ENCODE measurements at places on chromosomes 13 and 19. TPM values are rescaled to one million over a fixed set of nuclear protein-coding genes. Genes with fewer than 3 reads are reported as not detected.

DNA sequence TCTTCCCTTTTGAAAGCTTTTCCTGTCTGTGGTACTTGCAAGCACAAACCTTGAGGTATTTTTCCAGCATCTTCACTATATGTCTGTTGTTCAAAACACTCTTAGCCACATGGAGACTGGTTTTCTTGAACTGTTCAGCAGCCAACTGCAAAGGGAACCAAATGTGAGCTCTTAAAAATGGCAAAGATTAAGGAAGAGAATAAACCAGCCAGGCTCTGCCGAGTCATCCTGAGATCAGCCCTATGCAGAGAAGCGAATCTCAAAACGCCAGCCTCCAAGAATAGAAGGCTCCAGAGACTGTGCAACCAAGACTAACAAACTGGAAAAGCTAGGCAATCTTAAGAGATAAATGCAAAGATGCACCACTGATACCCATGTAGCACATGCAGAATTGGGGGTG, 20.7 kb downstream of the AKAP8 start:
- DNase-seq, result no peak

TTC9B gene
- not detected for total RNA-seq

DNA sequence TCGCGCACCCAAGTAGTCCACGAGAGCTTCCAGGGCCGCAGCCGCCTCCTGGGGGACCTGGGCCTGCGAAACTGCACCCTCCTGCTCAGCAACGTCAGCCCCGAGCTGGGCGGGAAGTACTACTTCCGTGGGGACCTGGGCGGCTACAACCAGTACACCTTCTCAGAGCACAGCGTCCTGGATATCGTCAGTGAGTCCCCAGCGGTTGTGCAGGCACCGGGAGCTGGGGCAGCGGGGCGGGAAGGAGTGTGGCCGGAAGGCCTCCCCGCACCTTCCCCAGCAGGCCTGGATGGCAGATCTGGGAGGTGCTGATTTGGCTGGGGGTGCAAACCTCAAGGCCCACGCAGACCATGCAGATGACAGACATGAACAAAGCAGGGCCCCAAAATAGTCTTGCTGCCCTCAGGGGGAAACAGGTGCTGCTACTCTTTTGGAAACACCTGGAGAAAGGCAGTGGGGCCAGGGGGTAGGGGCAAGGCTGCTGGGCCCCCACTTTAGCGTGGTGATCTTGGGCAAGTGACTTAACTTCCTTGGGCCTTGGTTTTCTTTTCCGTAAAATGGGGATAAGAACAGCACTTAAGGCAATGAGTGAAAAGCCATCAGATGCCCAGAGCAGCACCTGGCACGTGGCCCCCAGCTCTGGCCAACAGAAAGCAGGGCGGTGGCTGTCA, 4.0 kb downstream of the MAG start:
- no peak for DNase-seq

GRCh38 chr19:42191855-42192254, 25.6 kb downstream of the DEDD2 start:
- DNase-seq, result no peak

NUMBL gene
- total RNA-seq, result 10.8 TPM

GRCh38 chr19:18733196-18733647, 49.7 kb downstream of the CRTC1 start:
- DNase-seq, result no peak

GRCh38 chr13:104996022-104996421, 1539.4 kb downstream of the EFNB2 start:
- DNase-seq, result no peak

DNA sequence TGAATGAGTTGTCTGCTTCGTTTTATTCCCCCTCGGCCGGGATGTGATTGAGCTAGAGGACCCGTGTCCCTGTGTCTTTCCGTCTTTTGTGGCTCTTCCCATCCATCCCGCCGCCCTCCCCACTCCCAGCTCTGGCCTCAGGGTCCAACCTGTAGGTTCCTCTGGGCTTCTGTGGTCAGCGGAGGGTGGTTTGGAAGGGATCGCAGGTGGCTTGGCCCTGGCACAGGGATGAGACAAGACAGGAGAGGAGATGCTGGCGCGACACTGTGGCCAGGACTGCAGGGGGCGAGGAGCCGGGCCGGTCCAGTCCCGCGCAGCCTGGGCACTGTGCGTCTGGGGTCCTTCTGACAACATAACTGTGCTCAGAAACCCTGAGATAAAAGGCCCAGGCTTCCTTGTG, 2.0 kb downstream of the EVI5L start:
- no peak for DNase-seq

- DNase-seq, result no peak
Measured at GRCh38 chr13:53285896-53286430, 257.4 kb downstream of the OLFM4 start.

- no peak for DNase-seq
Measured at GRCh38 chr13:109717686-109718085, 68.7 kb downstream of the IRS2 start.

- no peak for DNase-seq
Measured at GRCh38 chr13:50390503-50391248, 375.4 kb downstream of the KCNRG start.

- no peak for DNase-seq
Measured at GRCh38 chr13:98234348-98234747, 57.3 kb upstream of the RNF113B start.

ZNF460 gene
- total RNA-seq, result 42.3 TPM

- DNase-seq, result no peak
Measured at GRCh38 chr19:3084943-3085342, 9.2 kb upstream of the GNA11 start.

DNA sequence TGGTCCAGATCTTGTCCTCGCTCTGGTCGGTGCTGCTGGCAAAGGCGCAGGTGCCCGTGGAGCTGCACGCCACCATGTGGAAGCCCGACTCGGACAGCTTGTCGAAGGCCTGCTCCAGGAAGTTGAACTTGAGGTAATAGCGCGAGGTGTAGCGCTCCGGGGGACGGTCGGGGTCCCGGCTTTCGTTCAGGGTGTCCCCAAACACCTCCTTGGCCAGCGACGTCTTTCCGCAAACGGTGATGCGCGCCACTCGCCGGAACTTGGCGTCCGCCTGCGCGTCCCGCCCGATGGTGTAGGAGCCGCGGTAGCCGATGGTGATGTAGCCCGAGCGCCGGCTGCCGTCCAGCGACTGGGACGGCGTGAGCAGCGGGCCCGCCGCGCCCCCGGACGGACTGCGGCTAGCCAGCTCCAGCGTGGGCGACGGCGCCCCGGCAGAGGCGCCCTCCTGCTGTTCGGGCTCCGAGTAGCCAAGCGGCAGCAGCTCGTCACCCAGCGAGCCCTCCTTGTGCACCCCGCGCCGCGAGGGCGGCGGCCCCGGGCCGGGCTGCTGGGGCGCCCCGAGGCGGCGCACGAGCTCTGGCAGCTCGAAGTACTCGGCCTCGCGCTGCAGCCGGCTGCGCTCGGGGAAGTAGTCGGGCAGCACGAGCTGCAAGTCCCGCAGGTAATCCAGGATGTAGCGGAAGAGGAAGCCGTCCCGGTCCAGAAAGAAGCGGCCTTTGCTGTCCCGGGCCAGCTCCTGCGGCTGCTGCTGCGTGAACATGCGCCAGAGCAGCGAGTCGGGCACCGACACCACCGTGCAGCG, 801 bp downstream of the KCTD12 start:
- DNase-seq, result peak; percentile 31

GRCh38 chr13:84655677-84656076, 773.4 kb upstream of the SLITRK1 start:
- DNase-seq, result no peak

GRCh38 chr13:42597505-42597904, 23.6 kb downstream of the TNFSF11 start:
- no peak for DNase-seq

DNA sequence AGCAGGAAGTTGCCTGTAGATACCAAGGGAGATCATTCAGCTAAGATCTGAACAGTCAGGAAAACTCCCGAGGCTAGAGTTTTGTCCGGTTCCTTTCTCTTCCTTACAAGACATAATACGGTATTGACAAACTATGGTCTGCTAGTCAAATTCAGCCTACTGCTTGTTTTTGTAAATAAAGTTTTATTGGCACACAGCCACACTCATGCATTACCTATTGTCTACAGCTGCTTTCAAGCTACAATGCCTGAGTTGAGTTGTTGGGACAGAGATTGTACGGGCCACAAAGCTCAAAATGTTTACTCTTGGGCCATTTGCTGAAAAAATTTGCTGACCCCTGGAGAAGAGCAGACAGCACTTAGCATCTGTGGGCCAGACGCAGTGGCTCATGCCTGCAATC, 2.5 kb downstream of the SLC1A6 start:
- DNase-seq, result no peak

- no peak for DNase-seq
Measured at GRCh38 chr19:8194528-8195267, 14.5 kb upstream of the CERS4 start.

- no peak for DNase-seq
Measured at GRCh38 chr13:57123681-57124080, 17.0 kb upstream of the PRR20A start.

ELAVL3 gene
- not detected for total RNA-seq

OR10H1 gene
- total RNA-seq, result not detected

WTIP gene
- 8.2 TPM for total RNA-seq

DNA sequence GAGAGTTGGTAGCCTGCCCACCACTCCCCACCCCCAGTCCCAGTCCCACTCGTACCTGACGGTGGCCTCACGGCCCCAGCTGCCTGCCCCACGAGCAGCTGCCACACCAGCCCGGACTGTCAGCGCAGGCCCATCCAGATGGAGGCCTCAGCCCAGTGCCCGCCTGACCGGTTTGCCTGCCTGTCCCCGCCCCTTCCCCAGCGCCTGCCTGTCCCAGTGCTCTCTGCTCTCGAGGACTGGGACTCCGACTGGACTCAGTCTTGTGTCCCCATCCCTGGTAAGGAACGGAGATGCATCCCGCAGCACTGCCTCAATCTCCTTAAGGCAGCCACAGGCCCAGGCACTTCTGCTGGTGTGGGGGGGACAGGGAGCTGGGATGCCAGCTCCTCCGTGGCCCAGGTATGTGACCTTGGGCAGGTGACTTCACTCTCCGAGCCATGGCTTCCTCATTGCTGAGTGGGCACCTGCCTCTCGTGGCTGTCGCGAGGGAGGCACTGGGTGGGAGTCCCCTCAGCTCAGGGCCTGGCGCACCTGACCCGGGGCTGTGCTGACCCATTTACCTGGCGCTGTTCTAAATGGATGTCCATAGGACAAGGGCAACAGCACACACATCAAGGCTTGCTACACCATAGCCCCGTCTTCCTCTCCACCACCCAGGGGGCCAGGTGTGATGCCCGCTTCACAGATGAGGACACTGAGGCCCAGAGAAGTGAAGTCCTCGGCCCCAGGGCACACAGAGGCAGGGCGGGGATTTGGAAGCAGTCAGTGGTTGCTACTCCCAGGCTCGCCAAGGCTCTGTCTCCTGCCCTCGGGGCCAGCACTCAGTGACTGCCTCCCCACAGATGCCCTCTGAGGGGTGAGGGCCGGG, at the start of gene NKPD1:
Gene NKPD1, minus strand, starts transcription at position 113 of the 868 bp plus-strand sequence. CDS start 832 bp downstream, outside the sequence.
- no peak for DNase-seq

DNA sequence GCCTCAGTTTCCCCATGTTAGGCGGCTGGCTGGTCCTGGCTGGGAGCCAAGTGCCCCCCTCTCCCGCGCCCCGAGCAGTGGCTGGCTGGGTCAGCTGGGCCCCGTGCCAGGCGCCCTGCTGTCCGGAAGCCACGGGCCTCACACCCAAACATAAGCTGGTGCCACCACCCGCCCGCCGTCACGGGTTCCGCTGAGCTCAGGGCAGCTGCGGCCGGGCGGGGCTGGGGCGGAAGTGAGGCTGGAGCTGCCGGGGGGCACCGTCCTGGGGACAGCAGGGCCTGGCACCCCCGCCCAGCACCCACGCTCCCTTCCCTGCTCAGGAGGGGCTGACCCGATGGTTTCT, 19.3 kb downstream of the HCN2 start:
- no peak for DNase-seq

DNA sequence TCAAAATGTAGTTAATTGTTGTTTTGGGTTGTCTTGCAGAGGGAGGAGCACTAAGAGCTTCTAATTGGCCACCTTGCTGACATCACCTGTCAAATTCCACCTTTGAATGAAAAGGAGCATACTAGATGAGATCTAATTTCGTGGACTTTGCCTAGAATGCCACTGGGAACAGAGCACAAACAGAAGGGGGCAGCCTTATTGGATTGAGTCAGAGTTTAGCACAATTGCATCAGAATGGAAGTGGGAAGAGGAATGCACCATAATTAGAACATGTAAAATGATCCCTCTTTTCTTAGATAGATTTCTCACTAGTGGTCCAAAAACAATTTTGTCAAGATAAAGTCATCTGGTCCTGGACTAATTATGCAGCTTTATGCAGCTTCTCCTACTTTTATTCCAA, 1552.2 kb downstream of the PCDH9 start:
- DNase-seq, result peak; percentile 1

DNA sequence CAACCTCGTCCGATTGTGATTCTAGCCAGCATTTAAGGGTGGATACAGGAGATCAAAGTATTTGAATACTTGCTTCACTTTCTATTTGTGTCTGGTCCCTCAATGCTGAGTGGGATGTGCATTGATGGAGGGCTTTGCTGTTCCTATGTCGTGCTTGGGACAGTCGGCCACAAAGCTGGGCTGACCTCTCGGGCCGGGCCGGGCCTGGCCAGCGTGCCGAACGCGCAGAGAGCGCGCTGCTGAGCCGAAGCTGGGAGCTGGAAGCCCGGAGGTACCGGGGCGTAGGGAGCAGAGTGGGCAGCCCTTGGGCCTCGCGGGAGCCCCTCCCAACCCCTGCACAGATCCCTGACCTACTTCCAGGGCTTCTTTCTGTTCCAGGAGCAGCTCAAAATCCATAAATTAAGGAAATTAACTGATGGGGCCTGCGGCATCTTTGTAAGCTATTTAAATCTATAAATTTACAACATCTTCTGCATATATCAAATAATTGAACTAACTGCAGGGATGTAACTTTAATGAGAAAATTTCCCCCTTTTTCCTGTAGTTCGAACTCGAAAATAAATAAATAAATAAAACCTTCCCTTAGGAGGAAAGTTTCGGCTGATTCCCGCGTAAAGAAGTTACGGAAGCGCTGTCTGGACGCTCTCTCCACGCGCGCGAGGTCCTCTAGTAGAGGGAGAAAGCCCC, 1.8 kb upstream of the KCTD15 start:
- DNase-seq, result no peak

PDE4A gene
- 2.1 TPM for total RNA-seq

DNA sequence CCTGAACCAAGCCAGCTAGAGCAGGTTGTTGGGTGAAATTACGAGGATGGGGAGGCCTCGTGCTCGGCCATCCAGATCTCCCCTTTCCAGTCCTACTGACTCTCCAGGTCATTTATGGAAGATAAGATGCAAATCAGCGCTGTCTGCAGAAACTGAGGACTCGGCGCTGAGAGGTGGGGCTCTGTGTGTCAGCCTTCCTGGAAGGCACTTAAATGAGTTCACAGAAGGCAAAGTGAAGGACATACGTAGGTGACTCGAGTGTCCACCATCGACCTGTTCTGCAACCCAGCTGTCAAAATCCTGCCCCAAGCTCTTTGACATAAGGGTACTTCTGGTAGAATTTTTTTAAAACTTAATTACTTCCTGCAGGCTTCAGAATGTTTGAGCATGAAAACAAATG, 86.4 kb downstream of the RAB20 start:
- no peak for DNase-seq
